ENCODE measurements at places on chromosomes 13 and 19. TPM values are rescaled to one million over a fixed set of nuclear protein-coding genes. Genes with fewer than 3 reads are reported as not detected.

GRCh38 chr19:29514525-29515232 is 11.1 kb upstream of the VSTM2B start:
- H3K4me3 ChIP-seq: no peak overlapping the region
- no peaks in the 10 kb centered on the region for H3K4me1 ChIP-seq
- peaks cover 44% of the 10 kb centered on the region for H3K27me3 ChIP-seq
- H3K27ac ChIP-seq: no peak overlapping the region
- H3K36me3 ChIP-seq: no peaks in the 10 kb centered on the region

GRCh38 chr19:45049073-45049736 is 10.4 kb downstream of the CLASRP start:
- DNase-seq: no peak
- H3K27me3 ChIP-seq: no peaks in the 10 kb centered on the region
- H3K36me3 ChIP-seq: no peaks in the 10 kb centered on the region
- no peak overlapping the region for H3K27ac ChIP-seq
- H3K4me3 ChIP-seq: no peak overlapping the region

DNA sequence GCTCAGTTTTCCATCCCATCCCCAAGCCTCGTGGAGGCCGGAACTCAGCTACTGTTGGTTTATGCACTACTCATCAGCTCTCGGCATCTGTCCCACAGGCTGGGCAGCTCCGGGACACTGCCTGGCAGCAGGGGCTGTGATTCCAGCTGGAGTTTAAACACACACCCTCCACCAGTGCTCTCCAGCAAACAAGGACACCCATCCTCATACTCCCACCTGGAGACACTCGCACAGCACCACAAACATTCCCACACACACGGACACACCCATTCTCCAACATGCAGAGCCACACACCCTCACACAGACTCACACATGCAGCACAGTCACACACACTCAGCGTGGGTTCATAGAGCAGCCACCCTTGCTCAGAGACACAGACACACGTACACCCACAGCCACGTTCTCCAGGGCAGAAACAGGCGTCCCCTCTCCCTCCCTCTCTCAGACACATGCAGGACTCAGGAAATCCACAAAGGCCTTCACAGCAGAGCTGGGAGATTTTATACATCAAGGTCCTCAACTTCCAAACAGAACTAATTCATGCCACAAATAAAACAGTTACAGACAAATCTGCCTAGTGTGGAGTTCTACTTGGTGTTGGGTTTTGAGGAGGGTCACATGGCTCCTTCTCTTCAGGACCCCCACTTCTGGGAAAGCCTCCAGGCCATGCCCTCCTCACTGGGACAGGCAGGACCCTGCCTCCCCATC is 785.4 kb downstream of the UQCRFS1 start:
- peaks cover 17% of the 10 kb centered on the region for H3K4me1 ChIP-seq
- no peaks in the 10 kb centered on the region for H3K36me3 ChIP-seq
- no peak for DNase-seq
- H3K4me3 ChIP-seq: no peak overlapping the region

DNA sequence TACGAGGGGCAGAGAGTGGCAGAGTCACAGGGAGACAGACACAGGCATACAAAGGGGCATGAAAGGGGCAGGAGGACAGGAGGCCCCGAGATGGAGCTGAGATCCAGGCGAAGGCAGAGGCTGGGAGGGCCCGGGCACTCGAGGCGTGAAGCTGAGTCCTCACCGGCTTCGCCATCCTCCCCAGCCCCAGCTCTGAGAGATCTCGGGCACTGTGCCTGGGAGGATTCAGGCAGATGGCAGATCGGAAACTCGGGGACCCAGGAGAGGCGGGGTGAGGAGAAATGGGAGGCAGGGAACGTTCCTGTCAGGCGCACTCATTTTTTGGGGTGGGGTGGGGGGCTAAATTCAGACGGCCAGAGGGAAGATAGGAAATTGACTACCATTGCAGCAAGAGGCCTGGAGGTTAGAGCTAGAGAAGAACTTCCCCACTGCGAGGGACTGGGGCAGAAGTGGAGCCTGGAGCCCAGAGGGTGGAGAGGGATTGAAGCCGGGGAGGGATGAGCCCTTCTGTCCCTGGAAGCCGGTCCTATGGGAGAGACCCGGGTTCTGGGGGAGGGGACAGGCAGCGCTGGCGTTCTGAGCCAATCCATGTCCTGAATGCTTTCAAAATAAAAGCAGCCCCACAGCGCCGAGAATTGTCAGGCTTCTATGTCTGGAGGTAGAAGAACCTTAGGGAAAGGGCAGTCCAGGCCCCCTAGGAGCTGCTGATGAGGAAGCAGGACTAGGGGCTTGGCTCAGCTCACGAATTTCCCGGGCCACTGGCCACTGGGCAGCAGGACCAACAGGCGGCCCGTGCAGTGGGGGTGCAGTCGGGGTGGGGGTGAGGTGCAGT is 12.6 kb downstream of the LRRC4B start:
- peak; percentile 72 for DNase-seq
- H3K4me1 ChIP-seq: peaks cover 6% of the 10 kb centered on the region
- peaks cover 88% of the 10 kb centered on the region for H3K27me3 ChIP-seq
- no peaks in the 10 kb centered on the region for H3K36me3 ChIP-seq
- H3K4me3 ChIP-seq: peak overlapping the region; percentile 53
- no peak overlapping the region for H3K27ac ChIP-seq

Gene RAB20
- total RNA-seq: 2.4 TPM

Data from neural progenitor cell (in vitro differentiated cells).